Activated gamma-delta T cell treated with anti-CD3 and anti-CD28 coated beads, Interleukin-2, amount 50 U/mL, for 16 hours (primary cell): ENCODE measurements at places on chromosomes 11 and 22.

- DNase-seq, result no peak
Measured at GRCh38 chr11:73288192-73288872, 16.2 kb downstream of the P2RY6 start.

DNA sequence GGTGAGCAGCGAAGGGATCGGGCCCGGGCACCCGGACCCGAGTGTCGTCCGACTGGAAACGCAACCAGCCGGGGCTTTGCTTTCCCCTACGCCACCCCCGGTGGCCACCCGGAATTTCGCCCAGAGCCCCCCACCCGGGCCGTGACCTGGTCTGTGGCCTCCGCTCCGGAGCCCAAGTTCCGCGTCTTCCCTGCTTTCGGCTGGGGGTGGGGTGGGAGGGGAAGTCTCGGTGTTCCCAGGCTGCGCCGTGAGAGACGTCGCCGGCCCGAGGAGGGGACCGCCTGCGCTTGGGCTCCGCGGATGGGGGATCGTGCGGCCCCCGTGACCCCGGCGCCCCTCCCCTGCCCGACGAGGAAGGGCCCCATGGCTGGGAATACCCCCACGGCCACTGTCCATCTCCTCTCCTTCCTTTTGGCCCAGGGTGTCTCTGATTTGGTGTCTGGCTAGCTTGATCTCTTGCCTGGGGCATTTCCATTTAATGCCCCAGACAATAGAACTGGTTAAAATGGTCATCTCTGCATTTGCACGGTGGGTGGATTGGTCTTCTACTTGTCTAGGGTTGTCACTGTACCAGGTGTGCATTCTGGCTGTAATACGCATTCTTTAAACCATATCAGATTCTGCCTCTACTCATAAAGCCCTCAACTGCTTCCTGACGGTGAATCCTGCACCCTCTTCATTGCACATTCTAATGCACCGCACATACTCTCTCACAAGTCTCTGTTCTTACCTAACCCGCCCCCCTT lies 789 bp downstream of the SIK2 start:
- DNase-seq, result no peak

GRCh38 chr22:41263704-41264103 lies 22.3 kb downstream of the RANGAP1 start:
- DNase-seq, result no peak

DNA sequence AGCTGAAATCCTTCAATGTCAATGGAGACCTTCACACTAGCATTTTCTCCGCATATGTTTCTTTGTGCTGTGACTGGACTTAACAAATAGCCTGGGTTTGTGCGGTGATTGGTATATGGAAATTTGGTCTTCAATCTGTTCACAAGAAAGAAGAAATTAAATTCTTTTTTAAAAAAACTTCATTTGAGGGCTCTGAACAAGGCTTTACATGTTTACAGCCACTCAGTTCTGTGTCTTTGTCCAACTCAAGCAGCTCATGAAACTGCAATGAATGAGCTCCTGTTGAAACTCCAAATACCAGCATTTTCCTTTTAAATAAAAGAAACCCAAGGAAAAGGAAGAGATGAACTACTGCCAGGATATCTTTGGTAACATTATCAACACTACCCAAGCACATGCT lies 57.3 kb downstream of the PIK3C2A start:
- no peak for DNase-seq

GRCh38 chr11:101288392-101288791 lies 158.8 kb upstream of the PGR start:
- DNase-seq, result no peak

DNA sequence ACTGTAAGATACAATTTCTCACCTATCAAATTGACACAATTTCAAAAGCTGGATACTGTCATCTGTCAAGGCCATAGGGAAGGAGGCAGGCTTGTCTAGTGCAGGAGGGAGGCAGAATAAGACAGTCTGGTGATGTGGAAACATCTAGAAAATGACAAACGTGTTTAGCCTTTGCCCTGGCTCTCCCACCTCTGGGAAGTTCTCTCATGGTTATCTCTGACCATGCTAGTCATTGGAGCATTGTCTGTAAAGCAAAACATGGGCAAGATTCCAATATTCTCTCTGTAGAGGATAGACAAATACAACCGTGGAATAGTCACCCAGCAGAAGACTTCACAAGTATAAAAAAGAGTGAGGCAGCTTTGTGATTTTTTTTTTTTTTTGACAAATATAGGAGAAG lies 9.1 kb upstream of the SERHL2 start:
- no peak for DNase-seq

DNA sequence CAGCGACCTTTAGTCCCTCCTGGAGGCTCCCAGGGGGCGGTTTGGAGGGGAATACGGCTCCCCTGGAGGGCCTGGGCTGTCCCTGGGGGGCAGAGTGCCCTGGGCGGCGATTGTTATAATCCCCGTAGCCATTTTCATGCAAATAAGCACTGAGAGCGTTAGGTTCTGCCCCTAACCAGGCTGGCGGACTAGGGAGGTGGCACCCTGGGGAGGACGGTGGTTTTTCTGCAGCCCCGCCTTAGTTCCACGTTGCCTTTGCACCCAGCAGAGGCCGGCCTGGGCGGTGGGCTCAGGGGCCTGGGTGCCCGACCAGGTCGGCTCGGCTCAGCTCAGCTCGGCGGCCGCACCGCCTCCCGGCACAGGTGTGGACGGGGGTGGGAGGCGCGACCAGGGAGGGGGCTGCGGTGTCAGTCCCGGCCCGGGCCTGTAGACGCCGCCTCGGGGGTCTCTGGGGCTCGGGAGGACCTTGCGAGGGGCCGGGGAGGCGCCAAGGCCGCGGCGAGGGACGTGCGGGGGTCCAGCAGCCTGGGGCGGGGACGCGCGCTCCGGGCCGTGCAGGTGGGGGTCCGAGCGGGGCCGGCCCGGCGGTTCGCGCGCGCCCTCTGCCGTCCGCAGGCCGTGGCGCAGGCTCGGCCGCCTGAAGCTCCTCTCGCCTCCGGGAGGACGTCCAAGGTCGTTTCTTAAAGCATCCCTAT lies 2.3 kb upstream of the DUSP8 start:
- DNase-seq, result peak; percentile 42

DNA sequence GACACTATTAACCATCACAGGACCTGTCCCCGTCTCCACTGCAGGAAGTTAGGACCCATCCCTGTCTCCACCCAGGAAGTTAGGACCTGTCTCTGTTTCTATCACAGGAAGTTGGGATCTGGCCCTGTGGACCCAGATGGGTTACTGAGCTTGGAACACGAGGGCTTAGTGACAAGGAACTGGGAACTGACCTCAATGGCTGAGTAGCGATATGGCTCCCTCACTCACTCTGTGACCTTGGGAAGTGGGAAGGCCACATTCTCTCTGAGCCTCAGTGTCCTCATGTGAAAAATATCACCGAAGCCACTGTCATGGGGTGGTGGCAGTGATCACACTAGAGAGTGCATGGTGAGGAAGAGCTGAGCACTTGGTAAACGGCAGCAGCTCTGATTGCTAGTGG lies 59.4 kb downstream of the FBLN1 start:
- no peak for DNase-seq

DNA sequence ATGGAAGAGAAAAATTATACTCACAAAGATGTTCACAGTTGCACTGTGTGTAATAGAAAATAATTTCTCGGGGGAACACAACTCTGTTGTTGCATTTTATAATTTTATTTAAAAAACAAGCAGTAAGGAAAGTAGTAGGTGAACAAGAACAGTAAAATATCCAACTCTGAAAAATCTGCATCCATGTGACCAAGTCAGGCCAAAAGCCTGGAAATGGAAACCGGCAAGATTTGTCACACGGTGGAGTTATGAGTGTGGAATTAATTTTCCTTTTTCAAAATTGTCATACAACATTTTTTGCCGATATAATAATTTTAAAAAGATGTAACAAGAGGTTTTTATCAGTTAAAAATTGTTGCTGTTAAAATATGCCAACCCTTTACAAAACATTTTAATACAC lies 1421.5 kb downstream of the BRD1 start:
- DNase-seq, result no peak

- DNase-seq, result no peak
Measured at GRCh38 chr11:73950869-73951710, at the start of gene DNAJB13. Gene DNAJB13 (plus strand): TSS chr11:73951026. CDS start chr11:73951070, 44 bp downstream.

DNA sequence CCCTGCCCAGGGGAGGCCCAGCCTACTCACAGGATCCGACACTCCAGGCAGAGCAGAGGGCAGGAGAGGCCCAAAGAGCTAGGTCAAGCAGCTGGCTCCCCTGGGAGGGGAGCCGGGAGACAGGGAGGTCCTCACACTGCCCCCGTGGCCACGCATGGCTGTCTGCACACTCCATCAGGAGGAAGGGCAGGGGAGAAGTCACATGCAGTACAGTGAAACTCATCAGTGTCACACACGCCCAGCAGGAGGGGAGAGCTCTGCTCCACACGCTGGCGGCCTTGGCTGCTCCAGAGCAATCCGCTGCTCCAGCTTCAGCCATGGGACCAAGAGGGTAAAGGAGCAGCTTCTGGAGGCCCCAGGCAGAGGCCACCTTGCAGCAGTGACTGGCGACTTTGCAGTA lies 14.3 kb downstream of the TCIRG1 start:
- no peak for DNase-seq

DNA sequence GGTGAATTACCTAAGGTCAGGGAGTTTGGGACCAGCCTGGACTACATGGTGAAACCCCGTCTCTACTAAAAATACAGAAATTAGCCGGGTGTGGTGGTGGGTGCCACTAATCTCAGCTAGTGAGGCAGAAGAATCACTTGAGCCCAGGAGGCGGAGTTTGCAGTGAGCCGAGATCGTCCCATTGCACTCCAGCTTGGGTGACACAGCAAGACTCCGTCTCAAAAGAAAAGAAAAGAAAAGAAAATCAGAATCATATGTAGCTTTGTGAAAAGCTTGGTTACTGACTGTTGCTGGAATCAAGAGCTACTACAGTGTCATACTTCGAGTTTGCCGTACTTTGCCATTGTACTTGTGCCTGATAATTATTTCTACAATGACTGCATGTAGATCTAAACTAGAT lies 4.2 kb upstream of the TMEM135 start:
- no peak for DNase-seq

DNA sequence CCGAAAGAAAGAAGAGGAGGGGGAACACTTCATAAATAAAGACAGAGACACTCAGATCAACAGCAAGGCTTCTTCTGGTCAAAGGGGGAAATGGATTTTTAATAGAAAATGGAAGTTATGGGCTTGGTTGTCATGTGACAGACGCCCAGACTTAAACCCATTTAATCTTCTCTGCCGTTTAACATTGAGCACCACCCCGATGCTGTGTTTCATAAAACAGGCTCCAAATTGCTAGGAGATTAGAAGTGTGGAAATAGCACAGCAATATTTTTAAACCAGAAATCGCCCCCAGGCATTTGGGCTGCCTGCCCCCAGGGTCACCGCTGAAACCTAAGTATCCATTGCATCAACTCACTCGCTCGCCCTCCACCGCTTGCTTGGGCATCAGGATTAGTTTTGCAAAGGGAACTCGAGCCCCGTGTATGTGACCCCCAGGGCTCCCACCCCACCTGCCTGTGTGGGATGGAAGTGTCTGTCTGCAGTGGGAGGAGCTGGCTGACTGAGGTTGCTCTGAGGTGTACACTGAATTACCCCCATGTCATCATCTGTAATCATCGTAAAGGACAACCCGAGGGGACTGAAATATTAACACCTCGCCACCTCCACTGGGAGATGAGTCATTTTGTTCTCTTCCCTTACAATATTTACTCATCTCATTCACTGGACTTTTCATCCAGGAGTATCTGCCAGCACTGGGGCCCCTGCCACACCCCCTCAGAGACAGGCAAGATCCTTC lies 10.7 kb downstream of the DSCAML1 start:
- no peak for DNase-seq

- DNase-seq, result no peak
Measured at GRCh38 chr11:26286472-26287066, 45.4 kb upstream of the ANO3 start.

GRCh38 chr11:126739499-126740145 lies 260.9 kb downstream of the KIRREL3 start:
- no peak for DNase-seq

- DNase-seq, result no peak
Measured at GRCh38 chr22:36360871-36361383, 26.8 kb downstream of the MYH9 start.

DNA sequence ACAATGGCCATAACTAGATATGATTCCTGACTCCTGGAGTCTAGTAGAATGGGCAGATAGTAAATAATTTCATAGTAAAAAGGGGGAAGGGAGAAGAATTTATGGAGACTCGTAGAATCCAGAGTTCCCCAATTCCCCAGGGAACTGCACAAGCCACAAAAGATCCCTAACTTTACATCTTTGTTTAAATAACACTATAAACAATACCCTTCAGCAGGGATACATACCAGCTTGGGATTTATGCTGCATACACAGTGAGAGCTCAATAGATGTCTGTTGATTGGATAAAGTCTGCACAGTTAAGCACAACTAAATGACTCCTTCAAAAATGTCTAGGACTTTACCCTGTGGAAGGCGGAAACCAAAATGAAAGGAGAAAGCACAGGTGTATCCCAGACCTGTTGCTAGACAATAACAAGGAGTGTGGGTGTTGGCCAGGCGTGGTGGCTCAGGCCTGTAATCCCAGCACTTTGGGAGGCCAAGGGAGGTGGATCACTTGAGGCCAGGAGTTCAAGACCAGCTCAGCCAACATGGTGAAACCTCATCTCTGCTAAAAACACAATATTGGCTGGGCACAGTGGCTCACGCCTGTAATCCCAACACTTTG lies 6.8 kb downstream of the SLC35F2 start:
- no peak for DNase-seq

- no peak for DNase-seq
Measured at GRCh38 chr11:36455658-36456111, 54.4 kb downstream of the TRAF6 start.

DNA sequence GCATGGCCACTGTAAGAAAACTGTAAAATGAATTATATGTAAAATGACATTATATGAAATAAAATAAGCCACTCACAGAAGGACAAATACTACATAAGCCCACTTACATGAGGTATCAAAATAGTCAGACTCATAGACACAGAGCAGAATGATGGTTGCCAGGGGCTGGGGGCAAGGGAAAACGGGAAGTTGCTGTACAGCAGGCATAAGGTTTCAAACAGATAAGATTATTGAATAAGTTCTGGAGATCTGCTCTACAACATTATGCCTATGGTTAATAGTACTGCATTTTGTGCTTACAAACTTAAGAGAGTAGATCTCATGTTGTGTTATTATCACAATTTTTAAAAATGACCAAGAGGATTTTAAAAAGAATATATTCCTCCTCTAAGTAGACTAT lies 32.7 kb upstream of the HEPHL1 start:
- DNase-seq, result no peak

DNA sequence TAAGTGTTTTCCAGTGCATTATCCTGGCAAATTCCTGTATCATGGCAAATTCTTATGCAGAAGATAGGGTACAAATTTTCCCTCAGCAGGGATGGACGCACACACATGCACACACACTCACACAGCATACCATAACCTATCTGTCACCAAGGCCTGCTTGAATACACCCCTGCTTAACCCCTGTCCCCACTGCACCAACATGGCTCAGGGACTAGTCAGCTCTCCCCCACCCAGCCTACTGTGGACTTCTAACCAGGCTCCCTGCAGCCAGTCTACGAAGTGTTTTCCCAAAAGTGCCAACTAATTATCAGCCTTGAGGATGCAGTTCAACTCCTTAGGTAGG lies 63.1 kb downstream of the RAB30 start:
- no peak for DNase-seq
